ENCODE measurements at places on chromosomes 6 and 20.

- DNase-seq, result no peak
Measured at GRCh38 chr6:5164092-5164491, 79.0 kb downstream of the PPP1R3G start.

DNA sequence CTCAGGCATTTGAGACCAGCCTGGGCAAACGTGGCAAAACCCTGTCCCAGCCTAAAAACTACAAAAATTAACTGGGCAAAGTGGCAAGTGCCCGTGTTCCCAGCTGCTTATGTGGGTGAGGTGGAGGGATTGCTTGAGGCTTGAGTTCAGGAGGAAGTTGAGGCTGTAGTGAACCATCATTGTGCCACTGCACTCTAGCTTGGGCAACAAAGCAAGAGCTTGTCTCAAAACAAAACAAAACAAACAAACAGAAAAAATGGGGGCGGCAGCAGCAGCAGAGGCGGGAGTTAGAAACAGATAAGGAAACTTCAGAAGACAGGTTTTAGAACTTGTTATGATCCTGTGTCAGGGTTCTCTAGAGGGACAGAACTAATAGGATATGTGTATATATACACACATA, 49.0 kb downstream of the SCAF8 start:
- DNase-seq, result no peak

- peak; percentile 55 for DNase-seq
Measured at GRCh38 chr6:127514773-127515227, 4.3 kb downstream of the MTCL3 start.

GRCh38 chr20:63475209-63475608, 2.8 kb upstream of the KCNQ2 start:
- no peak for DNase-seq

DNA sequence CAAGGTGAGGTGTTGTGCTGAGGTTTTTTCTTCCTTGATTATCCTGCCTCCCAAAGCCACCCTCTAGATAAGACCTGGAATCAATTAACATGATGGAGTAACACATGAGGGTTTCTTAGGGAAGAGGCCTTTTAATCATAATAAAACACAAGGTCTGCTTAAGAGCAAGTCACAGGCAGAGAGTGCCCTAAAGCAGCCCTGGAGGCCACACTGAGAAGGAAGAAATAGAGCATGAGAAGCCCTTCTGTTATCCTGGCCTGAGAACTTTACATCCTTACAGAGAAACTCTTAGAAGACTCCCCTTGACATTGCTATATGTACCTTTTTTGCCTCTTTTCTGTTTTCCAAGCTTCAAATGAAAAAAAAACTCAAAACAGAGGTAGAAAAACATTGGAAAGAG, 132.3 kb downstream of the CEP57L1 start:
- no peak for DNase-seq

GRCh38 chr20:9021699-9022098, 47.2 kb upstream of the PLCB4 start:
- no peak for DNase-seq

- DNase-seq, result no peak
Measured at GRCh38 chr6:80769106-80769505, 662.6 kb downstream of the BCKDHB start.

- DNase-seq, result no peak
Measured at GRCh38 chr6:144006736-144007477, 1.2 kb downstream of the PLAGL1 start.

DNA sequence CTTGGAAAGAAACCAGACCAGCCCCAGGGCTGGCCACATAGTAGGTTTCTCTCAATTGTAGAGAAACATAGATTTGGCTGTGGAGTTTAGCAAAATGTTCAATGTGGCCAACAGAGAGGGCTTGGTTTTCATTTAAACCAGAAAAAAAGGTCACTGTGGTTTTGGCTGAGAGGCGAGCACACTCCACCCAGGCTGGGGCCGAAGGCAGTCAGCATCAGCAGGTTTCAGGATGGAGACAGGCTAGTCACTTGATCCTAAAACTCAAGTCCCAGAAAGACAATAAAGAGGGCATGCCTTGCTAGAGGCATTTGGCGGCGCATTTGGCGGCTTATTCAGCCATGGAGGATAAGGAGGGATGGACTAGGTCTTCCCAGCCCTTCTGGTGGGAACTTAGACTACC, 73.1 kb downstream of the PRND start:
- DNase-seq, result no peak

DNA sequence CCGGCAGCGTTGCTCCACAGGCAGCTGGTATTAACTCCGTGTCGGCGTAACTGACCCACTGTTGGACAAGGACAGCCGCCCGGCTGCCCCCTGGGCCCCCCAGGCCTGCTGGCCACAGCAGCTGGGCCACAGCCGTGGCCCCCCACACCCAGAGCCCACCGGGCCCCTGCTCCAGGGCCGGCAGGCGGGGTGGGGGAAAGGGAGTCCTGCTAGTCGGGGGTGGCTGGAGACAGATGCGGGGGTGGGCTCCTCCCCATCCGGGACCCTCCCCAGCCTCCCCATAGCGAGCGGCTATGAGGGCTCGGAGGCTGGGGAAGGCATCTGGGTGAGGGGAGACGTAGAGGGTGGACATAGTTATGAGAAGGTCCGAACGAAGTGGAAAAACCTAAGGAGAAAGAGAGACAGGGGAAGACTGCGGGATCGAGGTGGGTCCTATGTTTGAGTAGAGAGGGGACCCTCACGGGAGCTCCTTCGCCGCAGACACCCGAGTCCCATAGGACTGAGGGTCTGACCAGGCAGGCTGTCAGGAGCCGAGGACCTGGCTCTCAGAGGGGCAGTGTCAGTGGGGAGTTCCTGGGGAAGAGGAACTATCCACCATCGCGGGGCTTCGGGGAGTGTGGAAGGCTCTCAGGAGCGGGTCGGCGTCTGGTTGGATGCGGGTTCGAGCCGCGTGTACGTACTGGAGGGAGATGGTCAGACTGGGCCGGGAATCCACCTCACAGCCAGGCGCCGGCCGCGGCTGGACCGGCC, 511 bp downstream of the VARS1 start:
- DNase-seq, result no peak

DNA sequence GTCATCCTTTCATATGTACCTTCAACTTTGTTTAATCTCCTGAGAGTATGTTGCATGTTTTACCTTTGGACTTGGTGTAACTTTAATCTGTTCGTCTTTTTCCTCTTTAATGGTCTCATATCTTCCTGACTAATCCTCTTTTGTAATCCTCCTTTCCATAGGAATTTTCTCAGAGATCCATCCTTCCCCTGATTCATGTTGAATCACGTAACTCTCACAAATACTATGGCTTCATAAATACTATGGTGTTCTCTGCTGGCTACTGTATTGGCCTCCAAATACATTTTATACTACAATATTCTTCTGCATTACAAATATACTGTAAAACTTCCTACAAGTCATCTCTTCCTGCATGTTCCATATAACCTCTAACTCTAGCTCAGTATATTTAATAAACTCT, 317.7 kb upstream of the ADGRB3 start:
- no peak for DNase-seq

DNA sequence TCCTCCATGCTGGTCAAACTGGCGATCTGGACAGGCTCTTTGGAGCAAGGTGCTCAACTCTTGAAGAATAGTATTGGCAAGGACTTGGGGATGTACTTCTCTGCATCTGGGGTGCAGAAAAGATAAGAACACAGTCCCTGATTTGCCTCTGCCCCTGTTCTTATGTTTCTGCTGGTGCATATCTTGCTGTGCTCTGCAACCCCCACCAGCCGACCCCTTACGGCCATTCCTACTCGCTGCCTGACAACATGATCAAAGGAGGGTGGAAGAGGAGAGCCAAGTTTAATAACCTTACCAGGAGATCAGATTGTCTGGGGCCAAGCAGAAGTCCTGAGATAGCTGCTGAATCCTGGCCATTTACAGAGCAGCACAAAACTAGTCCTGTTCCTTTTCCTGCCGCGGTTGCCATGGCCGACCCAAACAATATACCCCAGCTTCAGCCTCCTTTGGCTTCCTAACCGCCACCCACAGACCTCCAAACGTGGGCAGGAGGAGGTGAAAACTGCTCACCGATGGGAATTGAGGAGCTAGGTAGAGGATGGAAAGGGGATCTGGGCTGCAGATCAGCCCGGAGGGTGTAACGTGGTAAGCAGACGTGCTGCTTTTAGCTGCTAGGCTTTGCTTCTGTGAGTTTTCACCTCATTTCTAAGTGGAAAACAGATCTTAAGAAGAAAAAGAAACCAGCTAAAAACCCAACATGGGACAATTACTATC, 60.9 kb downstream of the ATXN1 start:
- no peak for DNase-seq

GRCh38 chr6:121748376-121748775, 312.9 kb downstream of the GJA1 start:
- no peak for DNase-seq

GRCh38 chr20:1820138-1821079, 74.8 kb upstream of the SIRPA start:
- no peak for DNase-seq

- no peak for DNase-seq
Measured at GRCh38 chr6:14596410-14596809, 478.8 kb downstream of the CD83 start.

DNA sequence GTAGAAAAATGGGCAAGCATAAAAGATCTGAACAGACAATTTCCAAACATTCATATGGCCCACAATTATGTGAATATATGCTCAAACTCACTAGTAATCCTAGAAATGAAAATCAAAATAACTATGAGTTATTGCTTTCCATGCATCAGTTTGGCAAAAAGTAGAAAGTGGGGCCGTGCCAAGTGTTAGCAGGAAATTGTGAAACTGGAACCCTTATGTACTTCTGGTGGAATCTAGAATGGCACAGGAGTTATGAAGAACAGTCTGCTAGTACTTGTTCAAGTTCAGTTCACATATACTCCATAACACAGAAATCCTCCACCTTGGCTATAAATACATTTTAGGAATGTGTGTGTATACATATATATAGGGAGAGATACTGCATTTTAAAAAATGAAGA, 89.8 kb downstream of the EYA2 start:
- no peak for DNase-seq

DNA sequence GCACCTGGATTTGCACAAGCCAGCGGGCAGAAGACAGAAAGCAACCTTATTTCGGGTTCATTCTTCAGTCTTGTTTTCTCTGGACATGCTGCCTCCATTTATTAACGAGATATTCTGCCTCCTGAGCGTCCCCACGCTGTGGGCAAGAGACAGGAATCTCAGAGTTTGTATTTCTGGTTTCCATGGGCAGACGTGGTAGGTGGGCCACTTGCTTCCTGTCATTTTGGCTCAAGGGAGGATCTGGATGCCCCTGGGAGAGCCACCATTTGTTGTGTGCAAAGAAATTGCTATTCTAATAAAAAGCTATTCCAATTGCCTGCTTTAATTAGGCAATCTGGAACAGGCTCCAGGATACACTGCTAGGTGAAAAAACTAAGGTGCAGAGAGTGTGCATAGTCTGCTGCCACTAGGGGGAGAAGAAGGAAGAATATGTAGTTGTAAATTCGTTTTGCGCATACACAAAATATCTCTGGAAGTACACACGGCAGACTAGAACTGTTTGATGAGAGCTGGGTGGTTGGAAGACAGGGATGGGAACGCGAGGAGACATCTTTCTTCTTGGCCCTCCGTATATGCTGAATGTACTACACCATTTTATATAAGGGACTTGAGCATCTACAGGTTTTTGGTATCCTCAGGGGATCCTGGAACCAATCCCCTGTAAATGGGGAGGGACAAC, 30.1 kb upstream of the SLC16A10 start:
- no peak for DNase-seq

DNA sequence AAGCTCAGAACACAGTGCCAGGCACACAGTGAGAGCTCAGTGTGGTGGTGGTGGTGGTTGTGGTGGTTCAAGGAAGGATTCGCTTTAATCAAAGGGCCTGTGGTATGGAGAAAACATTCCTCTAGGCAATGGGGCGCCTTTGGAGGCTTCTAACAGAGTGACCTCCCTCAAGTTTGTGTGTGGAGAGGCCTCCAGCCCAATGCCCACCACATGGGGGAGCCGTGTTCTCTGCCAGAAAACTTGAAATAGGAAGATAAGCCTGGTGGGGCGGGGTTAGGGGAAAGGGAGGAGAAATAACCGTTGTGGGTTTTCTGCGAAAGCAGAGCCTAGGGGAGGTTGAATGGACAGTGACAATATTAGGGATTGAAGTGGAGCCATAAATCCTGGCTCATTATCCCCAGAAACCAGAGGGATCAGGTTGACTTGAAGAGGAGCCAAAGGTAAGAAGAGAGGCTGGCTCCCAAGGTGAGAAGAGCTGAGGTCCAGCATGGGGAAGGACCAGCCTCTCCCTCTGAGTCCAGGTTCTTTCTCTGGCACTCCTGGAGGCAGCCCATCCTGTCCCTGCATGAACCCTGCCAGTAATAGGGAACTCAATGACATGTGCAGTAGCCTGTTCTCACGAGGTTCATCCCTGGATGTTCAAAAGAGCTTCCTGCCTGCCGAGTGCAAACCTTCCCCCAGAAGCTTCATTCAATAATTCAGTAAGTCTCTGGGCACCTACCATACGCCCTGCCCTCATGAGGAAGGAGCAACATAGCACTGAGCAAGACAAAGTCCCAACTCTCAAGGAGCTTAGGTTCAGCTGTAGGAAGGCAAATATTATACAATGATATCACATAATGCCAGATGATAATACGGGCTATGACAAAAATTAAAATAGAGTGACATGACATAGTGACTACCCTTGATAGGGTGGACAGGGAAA, 51.4 kb downstream of the TGM2 start:
- no peak for DNase-seq

GRCh38 chr6:87661016-87661415, 41.0 kb downstream of the AKIRIN2 start:
- DNase-seq, result no peak

DNA sequence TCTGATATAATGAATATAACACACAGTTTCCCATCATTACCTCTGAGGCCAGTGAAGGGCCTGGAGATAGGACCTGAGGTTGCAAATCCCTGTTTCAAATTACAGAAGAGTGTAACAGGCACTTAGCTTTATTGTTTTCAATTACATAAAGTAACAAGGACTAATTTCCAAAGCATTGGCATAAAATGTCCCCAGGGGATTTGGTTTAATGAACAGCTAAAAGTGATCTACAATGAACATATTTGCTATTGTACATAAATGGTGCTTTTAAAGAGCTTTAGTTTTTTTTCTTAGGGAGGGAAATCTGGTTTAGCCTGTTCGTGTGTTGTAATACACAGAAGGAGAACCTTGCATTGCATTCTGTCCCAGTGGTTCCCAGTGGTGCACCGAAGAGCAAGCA, 54.4 kb downstream of the HMGN3 start:
- DNase-seq, result peak; percentile 69

Data from NCI-H2107 (cell line).